SJSA1 (cell line): ENCODE measurements at places on chromosomes 13 and 19.

GRCh38 chr19:29326351-29326750 is 113.4 kb upstream of the UQCRFS1 start:
- no peak for DNase-seq

DNA sequence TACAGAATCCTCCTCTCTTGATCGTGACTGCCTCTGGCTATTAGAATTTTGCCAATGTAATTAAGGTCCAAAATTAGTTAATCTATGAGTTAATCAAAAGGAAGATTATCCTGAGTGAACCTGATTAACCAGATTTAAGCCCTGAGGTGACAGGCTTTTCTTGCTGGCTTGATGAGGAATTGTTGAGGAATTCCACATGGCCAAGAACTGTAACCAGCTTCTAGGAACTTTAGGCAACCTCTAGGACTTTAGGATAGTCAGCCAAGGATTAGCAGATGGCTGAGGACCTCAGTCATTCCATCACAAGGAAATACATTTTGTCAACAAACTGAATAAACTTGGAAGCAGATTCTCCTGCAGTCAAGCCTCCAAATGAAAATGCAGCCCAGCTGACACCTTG is 84.8 kb downstream of the STOML3 start:
- no peak for DNase-seq

GRCh38 chr19:46791944-46792343 is 3.5 kb upstream of the SLC1A5 start:
- peak; percentile 7 for DNase-seq

GRCh38 chr13:98990701-98991100 is 12.8 kb upstream of the DOCK9 start:
- DNase-seq, result peak; percentile 41

DNA sequence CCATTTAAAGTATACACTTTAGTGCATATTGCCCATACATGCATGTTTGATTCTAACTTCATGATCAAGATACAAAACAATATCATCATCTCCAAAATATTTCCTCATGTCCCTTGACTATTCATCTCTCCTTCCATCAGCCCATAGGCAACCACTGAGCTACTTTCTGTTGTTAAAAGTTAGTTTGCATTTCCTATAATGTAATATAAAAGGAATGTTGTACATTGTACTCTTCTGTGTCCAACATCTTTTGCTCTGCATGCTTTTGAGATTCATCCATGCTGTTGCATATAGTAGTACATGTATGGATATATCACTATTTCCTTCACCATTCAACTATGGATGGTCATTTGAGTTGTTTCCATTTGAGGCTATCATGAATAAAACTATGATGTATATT is 74.7 kb downstream of the ITGBL1 start:
- no peak for DNase-seq

- no peak for DNase-seq
These were observed 8.0 kb upstream of the NLRP7 start for GRCh38 chr19:54955376-54955775.

GRCh38 chr19:647566-648284 is 8.0 kb downstream of the FGF22 start:
- DNase-seq, result no peak

DNA sequence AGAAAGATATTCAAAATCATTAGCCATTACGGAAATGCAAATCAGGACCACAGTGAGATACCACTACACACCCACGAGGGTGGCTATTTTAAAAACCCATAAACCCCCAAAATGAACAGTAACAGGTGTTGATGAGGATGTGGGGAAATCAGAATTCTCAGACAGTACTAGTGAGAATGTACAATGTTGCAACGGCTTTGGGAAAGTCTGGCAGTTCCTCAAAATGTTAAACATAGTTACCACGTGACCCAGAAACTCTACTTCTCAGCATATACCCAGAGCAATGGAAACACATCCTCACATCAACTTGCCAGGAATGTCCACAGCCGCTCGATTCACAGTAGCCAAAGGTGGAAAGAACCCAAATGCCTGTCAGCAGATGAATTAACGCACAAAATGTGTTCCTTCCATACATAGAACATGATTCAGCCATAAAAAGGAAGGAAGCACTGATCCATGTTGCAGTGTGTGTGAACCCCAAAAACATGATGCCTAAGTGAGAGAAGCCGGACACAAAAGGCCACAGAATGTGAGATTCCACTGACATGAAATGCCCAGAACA is 7.0 kb downstream of the PLVAP start:
- no peak for DNase-seq

- DNase-seq, result no peak
These were observed 78.6 kb upstream of the TM9SF2 start for GRCh38 chr13:99422586-99423220.

- DNase-seq, result no peak
These were observed 6.8 kb downstream of the RUBCNL start for GRCh38 chr13:46380242-46380641.

DNA sequence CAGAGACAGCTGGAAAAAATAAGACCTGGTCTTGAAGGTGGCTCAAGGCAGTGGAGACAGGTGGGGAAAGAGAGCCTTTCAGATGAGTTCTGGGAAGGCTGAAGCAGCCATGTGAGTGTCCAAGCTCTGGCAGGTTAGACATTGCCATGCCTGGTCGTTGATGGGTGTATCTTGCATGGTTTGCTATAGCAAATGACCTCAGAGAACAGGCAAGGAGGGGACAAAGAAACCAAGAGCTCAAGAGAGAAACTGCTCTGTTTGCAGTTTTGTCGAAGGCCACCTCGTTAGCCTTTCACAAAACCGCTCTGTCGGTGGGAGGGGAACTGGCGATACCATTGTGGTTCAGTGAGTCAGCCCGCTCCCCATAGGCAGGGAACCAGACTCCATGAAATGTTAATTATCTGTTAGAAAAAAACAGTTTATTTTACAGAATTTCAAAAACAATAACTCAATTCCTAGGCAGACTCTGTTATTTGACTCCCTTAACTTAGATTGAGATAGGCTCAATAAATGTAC is 82.8 kb upstream of the ARGLU1 start:
- DNase-seq, result no peak

DNA sequence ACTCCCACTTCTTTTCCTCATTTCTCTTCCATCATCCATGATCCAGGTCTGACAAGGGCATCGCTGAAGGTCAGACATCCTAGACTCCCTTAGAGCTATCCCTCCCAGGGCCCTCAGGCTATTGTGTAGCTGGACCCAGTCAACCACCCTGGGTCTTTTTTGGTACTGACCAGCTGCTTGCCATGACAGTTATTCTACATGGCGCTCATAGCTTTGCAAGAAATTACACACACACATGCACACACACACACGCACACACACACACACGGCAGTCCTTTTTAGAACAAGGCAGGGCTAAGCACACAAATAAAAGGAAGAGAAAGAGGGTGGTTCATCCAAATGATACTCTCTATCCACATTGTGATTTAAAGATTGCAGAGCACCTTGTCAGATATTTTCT is 18.3 kb downstream of the SIAH3 start:
- no peak for DNase-seq

DNA sequence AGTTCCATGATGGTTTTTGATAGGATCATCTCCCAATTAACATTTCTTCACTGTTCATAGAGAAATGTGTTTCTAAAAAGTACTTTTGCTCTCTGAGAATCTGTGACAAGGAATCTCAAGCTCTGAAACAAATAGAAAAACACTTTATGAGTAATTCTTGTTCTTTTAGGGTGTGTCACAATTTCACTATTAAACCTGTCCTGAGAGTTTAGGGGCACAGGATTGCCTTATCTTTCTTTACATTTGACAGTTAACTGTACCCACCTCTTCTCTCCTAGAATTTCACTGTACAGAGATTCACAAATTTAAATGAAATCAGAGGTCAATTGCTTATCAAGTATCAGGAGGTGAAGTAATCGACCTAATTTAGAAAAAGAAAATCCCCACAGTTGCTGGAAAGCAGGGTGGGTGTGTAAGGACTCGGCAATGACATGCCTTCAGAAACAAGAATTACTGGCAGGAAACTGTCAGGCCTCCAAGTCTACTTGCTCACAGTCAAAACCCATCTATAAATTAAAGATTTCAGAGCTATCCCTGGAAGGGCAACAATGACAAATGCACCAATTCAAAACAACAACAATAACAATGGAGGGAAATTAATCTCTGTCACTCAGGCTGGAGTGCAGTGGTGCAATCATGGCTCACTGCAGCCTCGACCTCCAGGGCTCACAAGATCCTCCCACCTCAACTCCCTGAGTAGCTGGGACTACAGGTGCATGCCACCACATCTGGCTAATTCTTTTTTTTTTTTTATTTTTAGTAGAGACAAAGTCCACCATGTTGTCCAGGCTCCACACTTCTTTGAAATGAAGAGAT is 250.2 kb downstream of the ABCC4 start:
- DNase-seq, result no peak

GRCh38 chr19:2148482-2149135 is 2.8 kb downstream of the AP3D1 start:
- DNase-seq, result no peak

DNA sequence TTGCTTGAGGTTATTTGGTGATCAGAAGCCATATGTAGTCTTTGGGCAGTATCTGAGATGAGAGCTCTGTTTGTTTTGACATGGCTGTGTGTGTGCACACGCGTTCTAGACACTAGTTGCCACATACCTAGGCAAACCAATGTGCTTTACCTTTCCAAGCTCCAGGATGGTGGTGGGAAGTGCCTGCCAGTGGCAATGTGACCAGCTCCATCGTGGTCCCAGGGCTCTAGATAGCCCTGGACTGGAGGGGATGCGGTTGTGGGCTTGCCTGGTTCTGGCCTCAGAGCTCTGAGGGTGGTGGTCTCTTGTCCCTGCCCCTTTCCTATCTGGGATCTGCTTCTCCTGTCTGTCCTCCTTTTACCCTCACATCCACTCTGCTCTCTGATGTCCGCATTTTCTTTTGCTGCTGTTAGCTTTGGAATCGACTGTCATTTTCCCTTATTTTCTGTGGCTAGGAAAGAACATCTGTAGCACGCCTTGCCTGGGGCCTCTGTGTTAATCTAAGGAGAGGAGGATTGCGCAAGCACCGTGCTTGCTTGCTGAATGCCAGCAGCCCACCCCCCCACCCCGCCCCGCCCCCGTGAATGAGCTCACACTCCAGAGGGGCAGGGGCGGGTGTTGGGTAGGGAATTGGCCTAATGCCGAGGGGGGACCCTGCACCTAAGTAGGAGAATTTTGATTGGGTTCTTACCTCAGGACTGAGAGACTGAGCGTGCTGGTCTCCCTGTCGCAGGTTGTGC is 89.5 kb downstream of the ARHGEF7 start:
- no peak for DNase-seq

- no peak for DNase-seq
These were observed 374.5 kb downstream of the KCNRG start for GRCh38 chr13:50389726-50390125.

GRCh38 chr19:31436121-31436776 is 87.0 kb upstream of the TSHZ3 start:
- no peak for DNase-seq

DNA sequence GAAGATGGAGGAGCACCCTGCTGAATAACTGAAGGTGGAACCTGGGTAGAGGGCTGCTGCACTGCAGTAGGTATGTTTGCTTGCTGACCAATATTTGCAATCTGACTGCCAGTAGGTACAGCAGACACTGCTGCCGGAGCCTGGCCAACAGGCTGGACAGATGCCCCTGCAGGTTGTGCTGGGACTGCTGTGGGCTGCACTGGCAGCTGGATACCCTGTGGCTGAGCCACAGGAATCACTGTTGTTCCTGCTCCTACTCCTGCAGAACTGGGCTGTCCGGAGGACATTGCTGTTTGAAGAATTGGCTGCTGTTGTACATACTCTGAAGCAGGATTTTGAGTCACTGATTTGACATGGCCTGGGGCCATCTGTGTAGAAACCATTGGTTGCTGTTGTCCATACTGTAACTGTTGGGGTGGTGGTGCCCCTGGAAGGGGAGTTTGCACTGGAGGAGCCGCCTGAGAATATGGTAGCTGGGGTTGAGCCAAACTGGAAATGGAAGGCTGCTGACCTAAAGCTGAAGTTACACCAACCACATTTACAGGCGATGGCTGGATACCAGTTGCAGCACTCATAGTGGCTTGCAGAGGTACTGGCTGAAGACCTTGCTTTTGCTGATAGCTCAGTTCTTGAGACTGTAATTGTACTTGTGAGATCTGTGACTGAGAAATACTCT is 2.2 kb downstream of the TSC22D1 start:
- DNase-seq, result no peak
